ENCODE measurements at places on chromosomes 6 and 20.

DNA sequence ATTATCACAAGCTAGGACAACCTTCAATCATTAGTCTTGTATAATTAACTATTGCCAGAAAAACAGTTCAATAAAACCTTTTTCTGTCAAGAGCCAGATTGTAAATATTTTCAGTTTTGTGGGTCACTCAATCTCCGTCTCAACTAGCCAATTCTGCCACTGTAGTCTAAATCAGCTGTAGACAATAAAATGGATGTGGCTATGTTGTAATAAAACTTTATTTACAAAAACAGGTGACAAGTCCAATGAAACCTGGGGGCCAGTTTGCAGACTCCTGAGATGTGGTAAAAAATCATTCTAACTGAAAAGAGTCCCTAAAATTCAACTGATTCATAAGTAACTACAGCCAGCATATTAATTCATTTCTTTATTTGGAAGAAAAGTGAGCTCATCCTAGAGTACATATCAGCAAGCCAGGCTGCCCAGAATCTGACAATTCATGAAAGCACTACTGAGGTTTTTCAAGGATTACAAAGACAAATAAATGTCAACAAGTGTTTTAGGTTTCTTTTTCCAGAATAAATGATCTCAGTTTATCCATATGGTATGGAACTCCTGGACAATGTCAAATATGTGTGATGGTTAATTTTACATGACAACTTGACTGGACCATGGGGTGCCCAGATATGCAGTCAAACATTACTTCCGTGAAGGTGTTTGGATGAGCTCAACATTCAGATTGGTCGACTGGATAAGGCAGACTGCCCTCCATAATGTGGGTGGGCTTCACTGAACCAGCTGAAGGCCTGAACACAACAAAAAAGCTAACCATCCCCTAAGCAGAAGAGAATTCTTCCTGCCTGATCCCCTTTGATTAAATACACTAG lies 15.3 kb downstream of the CEP85L start:
- no peak for DNase-seq

- DNase-seq, result peak; percentile 34
These were observed 98.1 kb upstream of the VSTM2L start for GRCh38 chr20:37804584-37805566.

GRCh38 chr6:157464653-157465535 lies 83.9 kb downstream of the ZDHHC14 start:
- DNase-seq, result no peak

GRCh38 chr6:137731960-137732616 lies 135.0 kb upstream of the TNFAIP3 start:
- no peak for DNase-seq

DNA sequence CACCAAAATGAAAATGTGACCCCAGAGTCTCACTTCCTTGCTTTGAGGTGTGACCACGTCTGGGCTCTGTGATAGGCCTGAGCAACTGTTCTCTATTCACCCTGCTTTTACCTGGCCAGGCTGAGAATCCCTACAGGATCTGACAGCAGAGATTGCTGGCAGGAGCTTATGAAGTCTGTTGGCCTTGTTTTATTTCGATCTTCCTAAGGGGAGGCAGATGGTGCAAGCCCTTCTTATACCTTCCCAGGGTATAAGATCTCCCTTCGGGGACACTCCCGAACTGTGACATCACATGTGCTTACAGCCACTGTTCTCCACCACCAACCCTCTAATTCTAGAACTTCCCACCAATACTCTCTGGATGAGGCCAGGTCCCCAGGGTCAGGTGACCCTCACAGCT lies 26.8 kb downstream of the MYT1 start:
- no peak for DNase-seq

DNA sequence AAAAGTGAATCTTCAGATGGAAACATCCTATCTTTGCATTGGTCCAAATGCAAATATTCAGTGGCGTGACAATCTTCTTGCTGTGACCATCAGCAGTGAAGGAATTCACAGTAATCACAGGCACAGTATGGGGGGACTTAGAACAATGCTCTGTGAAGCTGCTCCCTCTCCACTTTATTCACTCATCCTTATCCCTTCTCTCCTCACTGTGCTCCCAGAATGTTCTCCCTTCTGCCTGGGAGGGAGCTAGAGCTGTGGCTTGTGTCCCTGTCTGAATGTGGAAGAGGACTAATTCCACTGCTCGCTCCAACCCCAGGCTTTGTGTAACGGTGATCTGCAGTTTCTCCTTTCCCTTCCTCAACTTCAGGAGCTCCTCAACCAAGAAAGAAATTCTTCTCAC lies 243.7 kb downstream of the ALDH8A1 start:
- DNase-seq, result no peak

- DNase-seq, result no peak
These were observed 203.0 kb downstream of the EPM2A start for GRCh38 chr6:145532361-145532760.

DNA sequence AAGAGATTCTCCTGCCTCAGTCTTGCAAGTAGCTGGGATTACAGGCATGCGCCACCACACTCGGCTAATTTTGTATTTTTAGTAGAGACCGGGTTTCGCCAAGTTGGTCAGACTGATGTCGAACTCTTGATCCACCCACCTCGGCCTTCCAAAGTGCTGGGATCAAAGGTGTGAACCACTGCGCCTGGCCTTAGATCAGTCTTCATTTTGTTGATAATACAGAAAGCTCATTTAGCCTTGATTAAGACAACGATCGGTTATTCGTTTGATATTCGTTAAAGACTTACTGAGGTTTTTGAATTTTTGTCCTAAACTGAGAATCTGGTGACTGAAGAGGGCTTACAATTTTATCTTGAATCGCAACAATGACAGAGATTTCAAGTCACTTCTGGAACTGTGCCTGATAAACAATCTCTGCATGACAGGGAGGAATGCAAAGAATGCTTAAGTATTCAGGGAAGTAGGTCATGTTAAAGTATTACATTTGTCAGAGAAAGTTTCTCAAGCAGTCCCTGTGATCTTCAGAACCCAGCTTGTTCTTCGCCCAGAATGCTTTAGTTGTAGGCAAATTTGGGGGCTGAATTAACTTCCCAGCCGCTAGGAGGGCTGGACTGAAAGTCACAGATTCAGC lies 14.8 kb downstream of the AKAP12 start:
- DNase-seq, result peak; percentile 38

DNA sequence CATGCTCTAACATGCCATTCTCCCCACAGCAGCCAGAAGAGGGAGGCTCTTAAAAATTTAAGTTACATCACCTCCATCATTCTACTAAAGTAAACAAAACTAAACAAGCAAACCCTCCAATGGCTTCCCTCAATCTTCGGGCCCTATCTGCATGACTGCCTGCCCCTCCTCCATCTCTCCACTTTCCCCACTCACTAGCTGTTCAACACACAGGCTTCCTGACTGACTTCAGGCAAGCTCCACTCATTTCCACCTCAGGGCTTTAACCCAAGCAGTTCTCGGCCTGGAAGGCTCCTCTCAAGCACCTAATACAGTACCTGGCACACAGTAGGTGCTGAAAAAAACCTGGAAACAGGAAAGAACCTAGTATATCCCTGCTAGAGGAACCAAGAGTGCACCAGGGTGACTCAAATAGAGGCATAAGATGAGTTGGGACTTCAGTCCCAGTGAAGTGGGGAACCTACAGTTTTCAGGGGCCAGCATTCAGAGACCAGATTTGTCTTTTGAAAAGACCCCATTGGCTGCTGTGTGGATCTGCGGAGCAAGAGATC lies 2.8 kb downstream of the AHCY start:
- no peak for DNase-seq

DNA sequence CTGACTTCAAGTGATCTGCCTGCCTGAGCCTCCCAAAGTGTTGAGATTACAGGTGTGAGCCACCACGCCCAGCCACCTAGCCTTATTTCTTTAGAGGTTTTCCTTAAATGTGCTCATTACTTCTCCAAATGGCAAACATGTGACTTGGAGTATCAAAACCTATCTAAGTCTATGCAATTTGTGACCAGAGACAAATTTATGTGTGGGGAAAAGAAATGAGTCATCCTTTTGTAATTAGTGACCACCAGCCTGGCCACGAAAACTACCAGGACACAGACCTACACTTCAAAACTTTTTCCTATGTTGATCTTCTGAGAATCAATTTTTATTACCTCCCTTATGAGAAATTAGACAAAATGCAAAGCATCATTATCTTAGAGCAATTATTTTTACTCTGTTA lies 64.6 kb upstream of the OGFRL1 start:
- DNase-seq, result no peak

- DNase-seq, result peak; percentile 49
These were observed 23.1 kb downstream of the STK35 start for GRCh38 chr20:2124564-2125213.

DNA sequence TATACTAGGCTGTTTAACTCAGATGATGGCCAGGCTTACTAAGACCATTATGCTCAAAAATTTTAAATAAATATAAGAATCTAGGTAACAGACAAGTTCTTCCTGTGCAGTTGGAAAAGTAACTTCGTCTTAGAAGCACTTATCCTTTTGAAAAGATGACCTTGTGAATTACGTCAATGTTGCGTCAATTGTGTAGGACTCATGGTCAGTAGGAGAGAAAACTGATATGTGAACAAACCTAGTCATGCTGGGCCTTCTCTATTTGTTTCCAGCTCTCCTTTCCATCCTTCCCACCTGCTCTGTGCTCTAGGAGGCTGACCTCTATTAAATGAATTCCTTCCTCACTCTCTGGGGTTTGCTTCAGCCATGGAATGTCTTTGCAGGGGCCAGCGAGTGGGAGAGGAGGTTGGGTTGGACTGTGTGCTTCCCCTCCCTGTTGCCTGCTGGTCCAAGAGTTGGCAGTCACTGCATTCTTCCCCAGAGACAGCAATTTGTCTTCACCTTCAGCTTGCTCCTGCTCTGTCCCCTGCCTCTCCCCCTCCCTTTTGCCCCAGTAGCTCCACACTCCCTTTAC lies 128.0 kb upstream of the TNFAIP3 start:
- DNase-seq, result no peak

- DNase-seq, result peak; percentile 85
These were observed 7.7 kb downstream of the NRN1 start for GRCh38 chr6:5998711-5999687.

DNA sequence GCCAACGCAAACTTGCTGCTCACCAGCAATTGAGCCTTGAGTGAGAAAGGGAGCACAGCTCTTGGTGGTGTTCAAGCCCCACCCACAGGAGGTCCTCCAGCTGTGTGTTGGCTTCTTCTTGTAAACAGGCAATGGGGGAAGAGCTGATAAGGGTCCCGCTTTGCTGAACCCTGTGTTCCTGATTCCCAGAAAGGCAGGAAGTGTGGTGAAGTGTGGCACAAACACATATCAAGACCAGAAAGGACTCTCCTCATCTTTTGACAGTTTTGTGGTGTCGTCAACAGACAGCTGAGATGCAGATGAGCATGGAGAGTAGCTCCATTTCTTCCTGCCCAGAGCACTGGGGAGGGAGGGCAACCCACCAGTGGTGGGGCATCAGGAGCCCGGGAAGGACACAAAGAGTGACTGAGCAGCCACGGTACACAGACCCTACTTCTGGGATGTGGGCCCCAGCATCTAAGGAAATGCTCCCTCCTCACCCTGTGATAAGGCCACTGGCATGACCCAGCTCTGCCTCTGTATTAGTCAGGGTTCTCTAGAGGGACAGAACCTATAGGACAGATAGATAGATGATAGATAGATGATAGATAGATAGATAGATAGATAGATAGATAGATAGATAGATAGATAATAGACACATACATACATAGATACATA lies 188.9 kb upstream of the TAB2 start:
- DNase-seq, result no peak

DNA sequence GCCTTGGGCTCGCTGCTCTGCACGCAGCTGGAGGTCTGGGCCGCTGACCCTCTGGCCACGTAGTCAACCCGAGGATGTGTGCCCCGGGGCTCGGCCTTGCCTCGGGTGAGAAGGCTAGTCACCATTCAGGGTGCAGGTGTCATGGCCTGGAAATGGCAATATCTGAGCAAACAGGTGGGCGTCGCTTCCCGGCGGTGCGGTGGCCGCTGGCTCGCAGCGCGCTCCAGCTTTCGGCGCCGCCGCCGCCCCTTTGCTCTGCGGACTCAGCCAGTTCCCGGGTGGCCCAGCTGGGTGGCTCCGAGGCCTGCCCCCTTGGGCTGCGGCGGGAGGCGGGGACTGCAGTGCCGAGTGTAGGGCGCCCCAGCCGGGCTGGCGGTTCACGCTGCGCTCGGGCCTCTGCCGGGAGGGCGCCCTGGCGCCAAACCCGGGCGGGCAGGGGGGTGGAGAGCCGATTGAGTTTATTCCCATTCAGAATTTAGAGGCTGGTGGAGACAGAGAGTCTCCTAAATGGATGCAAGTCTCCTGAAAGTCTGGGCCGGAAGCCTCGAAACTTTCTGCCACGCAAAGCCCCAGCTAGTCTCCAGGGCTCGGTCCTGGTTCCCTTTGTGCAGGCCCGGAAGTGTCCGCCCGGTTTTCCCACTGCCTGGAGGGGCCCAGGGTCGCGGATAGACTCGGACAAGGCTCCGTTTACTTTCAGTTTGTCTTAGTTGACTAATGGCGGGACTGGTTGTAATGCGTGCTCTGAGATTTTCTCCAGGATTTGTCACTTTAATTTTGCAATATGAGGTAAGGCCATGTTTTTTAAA lies 11.3 kb upstream of the TFAP2A start:
- DNase-seq, result peak; percentile 76

DNA sequence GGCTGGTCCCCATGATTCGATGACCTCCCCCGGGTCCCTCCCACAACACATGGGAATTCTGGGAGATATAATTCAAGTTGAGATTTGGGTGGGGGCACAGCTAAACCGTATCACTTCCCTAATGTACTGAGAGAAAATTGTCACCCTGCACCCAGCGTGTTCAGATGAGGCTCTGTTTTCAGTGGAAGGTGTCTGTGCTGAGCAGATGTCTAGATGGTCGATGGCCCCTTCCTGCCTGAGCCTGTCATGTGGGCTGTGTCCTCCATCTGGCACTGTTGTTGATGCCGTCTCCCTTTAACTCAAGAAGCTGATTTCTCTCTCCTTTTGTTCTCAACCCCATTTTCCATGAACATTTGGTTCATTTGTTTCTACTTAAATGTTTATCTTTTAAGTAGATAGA lies 37.0 kb downstream of the TMEM181 start:
- peak; percentile 56 for DNase-seq

GRCh38 chr6:134719911-134720310 lies 230.0 kb downstream of the ALDH8A1 start:
- DNase-seq, result no peak

DNA sequence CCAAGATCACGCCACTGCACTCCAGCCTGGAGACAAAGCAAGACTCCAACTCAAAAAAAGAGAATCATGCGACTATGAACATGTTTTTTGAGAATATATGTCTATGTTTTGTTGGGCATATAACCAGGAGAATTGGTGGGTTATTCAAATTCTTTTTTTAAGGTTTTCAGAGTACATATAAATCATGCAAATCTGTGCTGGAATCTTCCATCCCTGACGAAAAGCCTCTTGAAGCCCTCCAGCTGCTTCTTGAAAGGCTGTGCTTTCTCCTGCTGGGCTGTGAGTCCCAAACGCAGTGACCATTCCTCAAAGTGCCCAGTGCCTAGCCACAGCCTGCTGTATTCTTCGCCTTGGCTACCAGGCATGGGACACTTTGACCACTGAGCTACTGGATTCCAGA lies 9.2 kb upstream of the RAB22A start:
- no peak for DNase-seq

GRCh38 chr20:34066476-34067090 lies 45.5 kb downstream of the EIF2S2 start:
- DNase-seq, result no peak

All from retina (tissue), 1 donor.